ENCODE measurements at places on chromosomes 16 and 17. TPM values are rescaled to one million over a fixed set of nuclear protein-coding genes. Genes with fewer than 3 reads are reported as not detected.

DNA sequence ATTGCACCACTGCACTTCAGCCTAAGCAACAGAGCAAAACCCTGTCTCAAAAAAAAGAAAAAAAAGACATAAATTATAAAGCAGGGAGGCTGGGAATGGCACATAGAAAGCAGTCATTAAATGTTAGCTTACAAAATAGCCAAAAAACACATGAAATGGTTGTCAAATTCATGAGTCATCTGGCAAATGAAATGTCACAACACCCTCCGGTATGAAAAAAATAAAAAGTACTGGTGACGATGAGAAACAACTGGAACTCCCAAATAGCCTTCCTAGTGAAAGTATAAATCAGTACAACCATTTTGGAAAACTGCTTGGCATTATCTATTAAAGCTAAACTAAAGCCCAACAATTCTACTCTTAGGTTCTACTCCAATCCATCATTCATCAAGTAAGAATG is 3.5 kb upstream of the KATNB1 start:
- DNase-seq = no peak

The FNDC8 gene
- not detected for total RNA-seq

DNA sequence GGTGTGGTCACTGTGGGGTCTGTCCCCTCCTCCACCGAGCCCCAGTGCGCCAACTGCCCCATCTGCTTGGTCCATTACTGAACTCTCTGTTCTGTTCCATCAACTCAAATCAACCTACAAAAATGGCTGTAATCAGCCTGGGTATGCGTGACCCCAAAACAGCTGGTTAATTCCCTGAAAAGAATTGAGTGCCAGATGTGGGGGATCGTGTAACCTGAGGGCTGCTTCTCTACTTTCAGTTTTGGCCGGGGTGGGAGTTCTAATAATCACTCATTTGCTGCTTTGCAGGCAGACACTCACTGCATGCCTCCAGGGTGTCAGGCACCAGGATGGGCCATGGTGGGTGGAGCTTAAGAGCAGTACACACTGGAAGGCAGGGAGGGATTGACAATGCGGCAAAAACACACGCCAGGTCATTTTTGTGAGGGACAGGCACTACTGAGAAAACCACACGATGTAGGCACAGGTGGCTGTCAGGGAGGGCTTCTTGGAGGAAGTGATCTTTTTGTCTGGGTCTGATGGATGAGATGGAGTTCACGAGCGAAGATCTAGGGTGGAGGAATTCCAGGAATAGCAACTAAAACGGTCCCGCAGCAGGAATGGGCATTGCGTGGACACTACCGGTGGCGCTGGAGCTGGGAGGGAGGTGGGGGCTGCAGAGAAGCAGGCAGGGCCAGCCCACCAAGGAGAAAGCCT is 30.4 kb upstream of the SSTR5 start:
- no peak for DNase-seq

The SPATA32 gene
- total RNA-seq = 0.13 TPM

GRCh38 chr17:64095144-64095882 is 34.6 kb downstream of the ERN1 start:
- DNase-seq = no peak

GRCh38 chr16:48617711-48618148 is 7.8 kb upstream of the N4BP1 start:
- DNase-seq = peak; percentile 84

The TNFAIP1 gene
- total RNA-seq = 45.1 TPM

- no peak for DNase-seq
Observed at GRCh38 chr16:73143002-73143401, 95.1 kb upstream of the ZFHX3 start.

DNA sequence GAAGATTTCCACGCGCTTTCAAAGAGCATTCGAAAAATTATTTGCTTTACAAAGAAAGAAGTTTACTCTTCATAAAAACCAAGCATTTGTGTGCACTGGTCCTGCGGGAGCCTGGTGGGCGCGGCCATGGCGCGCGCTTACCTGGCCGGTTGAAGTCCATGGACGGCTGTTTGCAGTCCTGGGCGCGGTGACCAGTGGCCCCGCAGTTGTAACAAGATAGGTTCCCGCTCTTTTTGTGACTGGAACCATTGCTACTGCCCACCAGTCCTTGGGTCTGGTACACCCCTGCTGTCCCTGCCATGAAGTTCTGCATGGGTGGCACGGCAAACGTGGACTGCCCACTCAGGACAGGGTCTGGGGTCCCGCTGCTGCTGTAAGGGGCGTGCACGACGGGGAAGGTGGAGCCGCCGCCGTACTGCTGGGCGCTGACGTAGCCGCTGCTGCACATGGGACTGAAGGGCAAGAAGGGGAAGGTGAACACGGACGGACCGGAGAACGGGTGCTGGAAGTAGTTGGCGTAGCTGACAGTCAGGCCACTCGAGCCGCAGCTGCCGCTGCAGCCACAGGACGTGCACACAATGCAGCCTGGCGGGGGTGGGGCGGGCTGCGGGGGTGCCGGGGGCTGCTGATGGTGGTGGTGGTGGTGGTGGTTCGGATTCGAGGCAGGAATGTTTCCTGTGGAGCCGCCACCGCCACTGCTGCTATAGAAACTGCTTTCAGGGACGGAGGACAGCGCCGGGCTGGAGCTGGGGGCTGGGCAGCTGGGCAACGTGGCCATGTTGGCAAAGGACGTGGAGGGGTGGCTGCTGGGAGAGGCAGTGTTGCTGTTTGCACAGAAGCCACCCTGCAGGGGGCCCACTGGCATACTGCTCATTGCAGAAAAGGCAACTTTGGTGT is 19.5 kb downstream of the MAP1LC3B start:
- no peak for DNase-seq

- DNase-seq = no peak
Observed at GRCh38 chr17:10271106-10271562, 72.7 kb upstream of the GAS7 start.

The GINS2 gene
- 0.85 TPM for total RNA-seq

GRCh38 chr16:11582157-11582814 is 4.4 kb downstream of the LITAF start:
- DNase-seq = no peak

- no peak for DNase-seq
Observed at GRCh38 chr17:37848690-37849616, 75.3 kb upstream of the TBC1D3K start.

The NLRC3 gene
- 1.1 TPM for total RNA-seq

GRCh38 chr16:564690-565418 is 2.0 kb upstream of the NHLRC4 start:
- no peak for DNase-seq

The C16orf86 gene
- total RNA-seq = 4.4 TPM

DNA sequence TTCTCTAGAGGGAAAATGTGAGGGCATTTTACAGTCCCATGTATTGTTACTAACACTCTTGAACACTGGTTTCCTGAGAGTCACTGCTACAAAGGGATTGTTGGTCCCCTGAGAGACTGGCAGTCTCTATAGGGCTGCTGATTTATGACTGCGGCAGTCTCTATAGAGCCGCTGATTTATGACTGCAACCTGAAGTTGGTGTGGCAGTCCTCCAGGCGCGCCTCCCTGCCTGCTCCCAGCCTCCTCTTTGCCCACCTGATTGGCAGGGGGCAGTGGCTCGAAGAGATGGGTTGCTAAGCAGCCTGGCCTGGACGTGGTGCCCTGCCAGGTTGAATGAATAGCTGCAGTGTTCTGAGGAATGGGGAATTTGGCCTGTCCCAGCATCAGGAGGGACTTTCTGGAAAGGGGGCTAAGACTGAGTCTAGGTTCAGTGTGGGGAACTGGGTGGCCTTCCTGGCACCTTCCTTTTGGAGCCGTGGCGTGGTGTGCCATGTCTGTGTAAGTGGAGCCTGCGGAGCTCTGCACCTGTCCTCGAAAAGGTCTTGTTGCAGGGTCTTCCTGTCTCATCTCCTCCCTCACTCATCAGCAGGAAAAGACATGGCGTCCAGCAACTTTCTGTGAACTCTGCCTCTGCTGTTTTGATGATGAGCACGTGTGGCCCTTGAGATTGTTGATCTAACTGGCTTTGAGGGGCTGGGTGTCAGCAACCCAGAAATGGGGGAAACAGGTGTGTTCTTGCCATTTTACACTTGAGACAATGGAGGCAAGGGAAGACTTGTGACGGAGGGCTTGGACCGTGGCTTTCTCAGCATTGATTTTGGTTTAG is 24.9 kb downstream of the SAP30BP start:
- DNase-seq = no peak

GRCh38 chr16:3469736-3470135 is 25.6 kb downstream of the C16orf90 start:
- no peak for DNase-seq

DNA sequence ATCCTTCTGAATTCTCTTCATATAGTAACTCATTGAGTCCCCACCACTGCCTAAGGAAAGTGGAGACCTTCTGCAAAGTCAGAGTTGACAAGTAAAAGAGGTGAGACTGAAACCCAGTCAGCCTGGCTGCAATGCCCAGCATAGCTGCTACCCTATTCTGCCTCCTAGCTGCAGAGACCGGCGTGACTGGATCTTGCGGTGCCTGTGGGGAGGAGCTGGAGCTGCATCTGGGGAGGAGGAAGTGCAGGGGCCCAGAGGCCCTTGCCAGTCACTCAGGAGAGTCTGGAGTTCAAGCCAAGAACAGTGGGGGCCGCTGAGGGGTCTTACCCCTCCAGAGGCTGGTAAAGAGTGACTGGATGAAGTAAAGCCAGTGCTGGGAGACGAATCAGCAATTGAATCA is 35.0 kb upstream of the ZNF423 start:
- no peak for DNase-seq

- no peak for DNase-seq
Observed at GRCh38 chr17:29167393-29168078, 12.7 kb downstream of the MYO18A start.

The UTS2R gene
- total RNA-seq = 1.3 TPM

DNA sequence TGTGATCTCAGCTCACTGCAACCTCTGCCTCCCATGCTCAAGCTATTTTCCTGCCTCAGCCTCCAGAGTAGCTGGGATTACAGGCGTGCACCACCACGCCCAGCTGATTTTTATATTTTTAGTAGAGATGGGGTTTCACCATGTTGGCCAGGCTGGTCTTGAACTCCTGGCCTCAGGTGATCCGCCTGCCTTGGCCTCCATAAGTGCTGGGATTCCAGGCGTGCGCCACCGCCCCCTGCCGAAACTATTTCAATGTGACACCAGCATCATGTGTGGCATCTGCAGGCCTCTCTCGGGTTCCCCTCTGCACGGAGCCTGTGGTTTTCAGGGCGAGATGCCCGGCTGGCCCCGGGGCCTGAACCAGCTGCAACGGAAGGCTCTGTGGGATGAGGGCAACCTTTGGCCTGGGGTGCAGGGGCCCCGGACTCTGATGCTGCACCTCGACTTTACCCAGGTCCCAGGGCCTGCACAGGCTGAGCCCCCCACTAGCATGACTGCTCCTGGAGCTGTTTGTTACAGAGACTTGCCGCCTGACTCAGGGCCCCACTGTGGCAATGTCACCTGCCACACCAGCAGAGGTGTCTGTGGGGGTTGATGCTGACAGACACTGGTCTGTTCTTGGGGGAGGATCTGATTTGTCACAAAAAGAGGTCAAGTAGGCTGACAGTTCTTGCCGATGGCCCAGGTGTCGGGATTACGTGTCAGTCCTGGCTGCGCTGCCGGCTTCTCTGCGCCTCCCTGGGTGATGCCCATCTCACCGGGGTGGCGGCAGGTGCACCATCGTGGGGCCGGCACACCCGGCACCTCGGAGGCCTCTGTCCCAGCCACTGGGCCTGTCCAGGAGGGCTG is 8.6 kb upstream of the TEX19 start:
- no peak for DNase-seq

GRCh38 chr16:12314653-12315185 is 338.2 kb downstream of the SNX29 start:
- no peak for DNase-seq

GRCh38 chr16:88303890-88304819 is 78.6 kb upstream of the ZNF469 start:
- no peak for DNase-seq

GRCh38 chr16:28207399-28207798 is 4.4 kb downstream of the XPO6 start:
- DNase-seq = no peak

GRCh38 chr16:55695595-55695994 is 39.8 kb downstream of the SLC6A2 start:
- DNase-seq = no peak

DNA sequence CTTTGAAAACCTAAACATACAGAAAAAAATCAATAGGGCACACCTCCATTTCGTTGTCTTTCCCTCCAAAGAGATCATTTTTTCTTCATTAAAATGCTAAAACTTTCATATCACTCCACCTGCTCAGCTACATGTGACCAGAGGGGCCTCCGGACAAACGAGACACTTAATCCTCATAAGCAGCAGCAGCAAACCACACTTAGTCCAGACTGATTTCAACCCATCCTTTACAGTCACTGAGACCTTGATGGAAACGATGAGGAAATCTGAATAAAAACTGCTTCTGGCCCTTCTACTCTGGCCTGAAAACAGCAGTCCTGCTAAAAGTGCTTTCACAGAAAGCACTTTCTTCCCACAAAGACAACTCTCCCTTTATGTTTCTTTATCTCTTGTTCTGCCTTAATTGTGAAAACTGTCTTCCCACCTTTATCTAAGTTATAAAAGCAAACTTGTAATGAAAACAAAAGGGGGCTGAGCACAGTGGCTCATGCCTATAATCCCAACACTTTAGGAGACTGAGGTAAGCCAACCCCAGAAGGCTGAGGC is 4.6 kb downstream of the ANKRD11 start:
- DNase-seq = no peak

GRCh38 chr16:9402293-9402860 is 310.9 kb downstream of the HAPSTR1 start:
- DNase-seq = no peak

DNA sequence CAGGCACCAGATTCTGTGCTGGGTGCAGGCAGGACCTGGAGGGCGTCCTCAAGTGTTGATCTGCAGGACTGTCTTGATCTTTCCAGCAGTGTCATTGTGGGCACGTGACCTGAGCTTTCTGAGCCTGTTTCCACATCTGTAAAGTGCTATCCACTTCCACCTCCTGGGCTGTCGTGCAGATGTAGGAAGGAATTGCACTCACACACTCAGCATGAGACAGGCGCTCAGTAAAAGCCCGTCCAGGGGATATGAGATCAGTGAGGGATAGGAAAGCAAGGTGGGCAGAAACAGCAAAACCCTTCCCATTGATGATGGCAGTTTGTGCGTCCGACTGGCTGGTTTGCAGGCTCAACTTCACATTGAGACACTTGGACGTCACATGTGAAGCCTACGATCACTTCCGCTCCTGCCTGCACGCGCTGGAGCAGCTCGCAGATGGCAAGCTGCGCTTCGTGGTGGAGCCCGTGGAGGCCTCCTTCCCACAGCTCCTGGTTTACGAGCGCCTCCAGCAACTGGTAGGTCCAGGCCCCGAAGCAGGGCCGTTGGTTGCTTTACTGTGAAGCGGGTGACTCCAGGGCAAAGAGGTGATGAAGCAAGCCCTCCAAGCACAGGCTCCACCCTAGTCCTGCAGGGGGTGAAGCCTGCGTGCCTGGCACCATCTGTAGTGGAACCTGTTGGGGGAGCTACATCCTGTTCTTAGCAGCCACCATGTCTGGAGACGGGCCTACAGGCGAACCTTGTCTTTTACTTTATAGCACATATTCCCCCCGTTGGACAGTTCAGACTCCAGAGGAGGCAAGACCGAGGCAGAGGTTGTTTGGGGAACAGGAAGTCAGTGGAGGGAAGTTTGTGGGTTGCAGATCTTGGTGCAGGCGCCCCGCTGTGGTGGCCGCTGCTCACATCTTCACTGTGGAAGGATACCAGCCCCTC is 23.0 kb downstream of the METTL22 start:
- no peak for DNase-seq
